ENCODE measurements at places on chromosomes 13 and 19.

GRCh38 chr19:30393046-30393445 lies 20.9 kb downstream of the ZNF536 start:
- no peak for DNase-seq

GRCh38 chr19:51507640-51508058 lies 6.0 kb upstream of the SIGLEC12 start:
- no peak for DNase-seq

GRCh38 chr13:33016414-33017322 lies at the start of gene KL:
TSS of gene KL (plus strand) at chr13:33016423. CDS start at chr13:33016441, 18 bp downstream.
- no peak for DNase-seq

DNA sequence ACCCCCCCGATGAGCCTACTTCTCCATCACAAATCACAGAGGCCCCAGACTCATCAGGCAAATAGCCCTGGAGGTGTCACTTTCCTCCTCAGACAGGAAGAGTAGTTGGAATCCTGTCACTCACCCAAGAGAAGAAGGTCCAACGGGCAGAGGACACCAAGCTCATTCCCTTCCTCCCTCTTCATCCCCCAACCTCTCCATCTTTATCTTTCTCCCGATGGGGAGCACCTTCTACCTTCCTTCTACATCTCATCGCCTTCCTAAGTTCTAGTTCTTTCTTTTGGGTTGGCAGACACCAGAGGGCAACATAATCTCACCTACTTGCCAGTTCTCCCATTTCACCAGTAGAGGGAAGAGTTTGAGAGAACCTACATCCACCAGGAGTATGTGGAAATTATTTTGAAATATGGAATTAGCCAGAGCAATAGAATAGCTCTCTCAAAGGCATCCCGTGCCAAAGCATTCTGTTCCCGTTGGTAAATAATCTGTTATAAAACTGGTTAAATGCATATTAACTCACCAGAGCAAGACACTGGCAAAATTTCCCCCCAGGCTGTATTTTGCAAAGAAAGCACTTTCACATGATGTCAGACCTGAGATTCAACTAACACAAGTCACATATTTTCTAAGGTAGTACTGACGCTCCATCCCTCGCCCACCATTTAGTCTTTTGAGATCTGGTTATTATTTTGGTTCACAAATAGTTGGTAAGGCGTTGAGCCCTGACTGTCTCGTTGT lies 55.0 kb downstream of the ZIC5 start:
- DNase-seq: no peak

DNA sequence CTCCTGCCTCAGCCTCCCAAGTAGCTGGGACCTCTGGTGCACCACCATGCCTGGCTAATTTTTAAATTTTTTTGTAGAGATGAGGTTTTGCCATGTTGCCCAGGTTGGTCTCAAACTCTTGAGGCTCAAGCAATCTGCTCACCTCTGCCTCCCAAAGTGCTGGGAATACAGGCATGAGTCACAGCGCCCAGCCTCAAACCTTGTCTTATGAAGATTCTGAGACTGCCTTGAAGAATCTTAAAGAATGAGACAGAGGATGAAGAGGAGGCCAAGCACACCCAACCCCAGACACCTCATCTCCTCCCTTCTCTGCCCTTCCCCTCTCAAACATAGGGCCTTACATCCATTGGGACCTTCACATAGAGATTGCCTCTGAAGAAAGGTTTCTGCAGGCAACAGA lies 179.7 kb downstream of the ABCC4 start:
- no peak for DNase-seq

DNA sequence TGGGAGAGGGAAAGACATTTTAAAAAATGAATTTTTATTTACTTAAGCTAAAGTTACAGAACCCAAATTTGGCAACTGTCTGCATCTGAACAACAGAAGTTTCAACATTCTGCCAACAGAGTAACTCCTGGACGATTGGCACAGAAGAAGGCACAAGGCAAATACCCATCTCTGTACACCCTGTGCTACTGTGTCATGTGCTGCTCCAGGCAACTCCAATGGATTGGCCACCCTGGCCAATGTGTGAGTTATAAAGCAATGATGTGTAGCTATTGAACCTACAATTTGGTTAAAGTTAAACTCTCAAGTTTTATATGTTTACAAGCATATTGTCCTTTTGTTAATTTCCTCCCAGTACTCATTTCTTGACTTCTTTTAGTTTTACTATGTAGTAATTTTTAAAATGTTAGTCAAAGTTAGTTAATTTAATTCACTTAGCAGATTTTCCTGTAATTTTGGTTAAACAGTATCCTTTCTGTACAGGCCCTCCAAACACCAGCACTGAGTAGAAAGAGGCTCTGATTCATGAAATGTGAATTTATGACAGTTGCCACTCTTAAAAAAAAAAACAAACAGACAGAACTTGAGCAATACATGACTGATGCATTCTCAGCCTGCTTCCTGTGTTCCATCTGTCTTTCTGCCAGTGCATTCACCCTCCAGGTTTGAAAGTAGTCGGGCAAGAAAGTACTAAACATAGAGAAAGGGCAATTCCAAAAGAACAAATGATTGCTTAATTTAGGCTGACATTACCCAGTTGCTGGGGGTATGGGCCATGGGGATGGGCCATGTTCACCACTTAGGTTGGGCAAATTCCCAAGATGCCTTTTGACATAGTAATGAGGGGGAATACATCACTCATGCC lies 5.9 kb downstream of the STARD13 start:
- no peak for DNase-seq

DNA sequence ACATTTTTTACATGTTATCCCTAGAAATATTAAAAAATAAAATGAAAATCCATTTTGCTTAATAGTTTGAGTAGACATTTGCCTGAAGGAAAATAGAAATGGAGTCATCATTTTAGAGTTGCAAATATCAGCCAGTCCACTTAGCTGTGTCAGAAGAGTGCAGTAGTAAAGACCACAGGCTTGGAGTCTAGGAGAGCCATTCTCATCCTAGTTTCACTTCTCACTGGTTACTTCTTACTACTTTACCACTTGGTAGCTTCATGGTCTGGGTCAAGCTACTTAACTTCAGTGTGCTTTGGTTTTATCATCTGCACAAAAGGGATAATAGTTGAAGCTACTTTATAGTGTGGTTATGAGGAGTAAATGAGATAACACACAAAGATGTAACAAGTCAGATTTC lies 286.5 kb upstream of the NBEA start:
- no peak for DNase-seq

DNA sequence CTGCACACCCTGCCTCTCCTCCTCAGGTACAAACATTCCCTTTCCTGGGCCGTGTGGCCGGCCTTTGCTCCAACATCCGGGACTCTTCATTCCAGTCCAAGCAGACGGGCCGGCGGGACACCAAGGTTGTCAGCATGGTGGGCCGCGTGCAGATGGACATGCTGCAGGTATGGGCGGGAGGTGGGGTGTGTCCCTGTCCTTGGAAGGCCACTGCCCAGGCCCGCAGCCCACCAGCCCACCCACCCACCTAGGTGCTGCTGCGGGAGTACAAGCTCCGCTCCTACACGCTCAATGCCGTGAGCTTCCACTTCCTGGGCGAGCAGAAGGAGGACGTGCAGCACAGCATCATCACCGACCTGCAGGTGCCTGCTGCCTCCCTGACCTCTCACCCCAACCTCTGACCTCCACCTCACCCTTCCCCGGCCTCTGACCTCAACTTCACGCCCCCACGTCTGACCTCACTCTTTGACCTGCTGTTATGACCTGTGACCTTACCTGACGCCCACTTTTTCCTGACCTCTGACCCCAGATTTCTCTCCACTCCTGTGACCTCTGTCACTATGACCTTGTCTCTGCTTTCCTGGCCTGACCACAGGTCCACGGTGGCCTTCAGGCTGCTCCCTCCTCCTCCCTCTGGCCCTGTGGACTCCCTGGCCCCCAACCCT lies 12.4 kb upstream of the SPIB start:
- no peak for DNase-seq

DNA sequence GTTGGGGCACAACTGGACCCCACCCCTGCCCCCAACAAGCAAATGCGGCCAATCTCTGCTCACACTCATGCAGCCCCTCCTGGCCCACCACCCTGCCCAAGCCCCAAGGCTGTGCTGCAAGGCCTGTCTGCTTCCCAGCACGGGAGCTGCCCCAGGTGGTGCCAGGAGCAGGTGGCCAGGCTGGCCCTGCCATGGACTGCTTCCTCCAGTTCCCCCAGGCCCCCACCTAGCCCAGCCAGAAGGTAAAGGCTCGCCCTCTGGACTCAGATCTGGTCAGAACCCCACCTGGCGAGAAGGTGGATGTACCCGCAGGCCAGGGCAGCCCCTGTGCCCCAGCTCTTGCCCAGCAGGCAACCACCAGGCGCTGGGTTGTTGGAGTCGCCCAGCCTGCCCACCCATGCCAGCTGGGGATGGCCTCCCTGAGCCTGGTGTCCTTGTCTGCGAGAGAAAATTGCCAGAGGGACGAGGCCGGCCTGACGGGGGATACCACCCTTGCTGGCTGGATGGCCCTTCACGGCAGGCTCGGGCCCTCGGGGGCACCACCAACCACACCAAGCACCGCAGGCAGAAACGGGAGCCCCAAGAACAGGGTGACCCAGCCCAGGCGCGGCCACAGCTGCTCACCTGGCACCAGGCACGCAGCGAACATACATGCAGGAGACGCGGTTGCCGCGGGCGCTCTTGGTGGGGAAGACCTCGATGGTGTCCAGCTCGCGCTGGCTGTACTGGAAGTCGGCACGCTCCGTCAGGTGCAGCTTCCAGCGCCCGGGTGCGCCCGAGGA lies 4.5 kb downstream of the ABHD17A start:
- DNase-seq: no peak

- no peak for DNase-seq
Observed at GRCh38 chr19:52739576-52739975, 4.7 kb upstream of the ZNF611 start.

DNA sequence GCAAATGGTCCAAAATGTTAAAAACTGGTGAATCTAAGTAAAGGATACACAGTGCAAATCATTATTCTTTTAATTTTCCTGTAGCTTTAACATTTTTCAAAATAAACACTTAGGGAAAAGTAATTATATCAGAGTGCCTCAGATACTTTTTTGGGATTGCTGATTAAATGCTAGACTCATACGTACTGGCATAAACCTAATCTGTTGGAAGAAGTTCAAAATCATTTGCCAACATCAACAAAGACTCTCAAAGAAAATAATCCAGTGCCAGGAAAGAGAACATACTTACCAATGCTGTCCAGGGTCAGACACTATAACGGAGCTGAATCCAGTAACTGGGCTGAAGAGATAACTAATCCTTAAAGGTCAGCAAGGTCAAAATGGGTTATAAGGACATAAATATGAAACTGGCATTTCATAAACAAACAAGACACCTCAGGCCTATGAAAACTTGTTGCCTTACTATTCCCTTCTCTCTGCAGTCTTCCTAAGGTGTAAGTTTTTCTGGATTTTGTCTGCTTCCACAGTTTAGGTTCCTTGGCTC lies 3.3 kb upstream of the ZNF420 start:
- DNase-seq: no peak
